ENCODE measurements at places on chromosomes 7 and 10.

DNA sequence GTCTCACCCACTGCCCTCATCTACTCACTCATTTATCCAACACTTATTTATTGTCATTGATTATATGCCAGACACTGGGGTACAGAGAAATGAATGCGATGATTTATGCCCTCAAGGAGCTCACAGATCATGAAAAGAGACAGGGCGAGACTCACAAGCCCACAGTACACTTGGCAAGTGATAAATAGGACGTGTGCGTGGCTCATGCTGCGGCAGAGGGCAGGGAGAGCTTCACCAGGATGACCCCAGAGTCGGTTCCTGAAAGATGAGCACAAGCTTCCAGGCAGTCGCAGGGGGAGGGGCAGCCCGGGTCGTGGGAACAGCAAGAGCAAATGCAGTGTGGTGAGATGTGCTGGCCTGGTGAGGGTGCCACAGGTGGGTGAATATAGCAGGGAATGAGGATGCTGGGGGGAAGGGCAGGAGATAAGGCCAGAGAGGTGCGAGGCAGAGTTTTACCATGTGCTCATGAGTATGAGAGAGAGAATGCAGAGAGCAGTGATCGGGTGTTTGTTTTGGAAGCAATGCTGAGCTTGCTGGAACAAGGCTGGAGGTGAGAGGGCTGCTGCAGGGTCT lies 70.9 kb downstream of the ATXN7L1 start:
- DNase-seq, result no peak

DNA sequence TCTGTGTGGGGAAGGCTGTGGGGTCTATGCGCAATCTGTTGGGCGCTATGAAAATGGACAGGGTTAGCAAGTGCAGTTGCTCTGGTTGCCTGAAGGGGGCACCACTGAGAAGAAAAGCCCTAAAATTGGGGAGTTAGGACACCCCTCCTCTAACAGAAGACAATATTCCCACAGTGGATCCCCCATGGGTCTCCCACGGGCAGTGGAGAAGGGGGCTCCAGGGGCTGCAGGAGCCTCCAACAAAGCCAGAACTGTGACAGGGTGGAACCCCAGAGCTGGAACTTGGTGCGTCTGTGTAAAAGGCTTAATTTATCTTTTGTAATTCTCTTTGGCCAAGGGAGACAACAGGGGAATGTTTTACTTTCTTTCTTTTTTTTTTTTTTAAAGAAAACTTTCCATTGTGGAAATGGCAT lies 12.5 kb upstream of the COL13A1 start:
- DNase-seq, result no peak

DNA sequence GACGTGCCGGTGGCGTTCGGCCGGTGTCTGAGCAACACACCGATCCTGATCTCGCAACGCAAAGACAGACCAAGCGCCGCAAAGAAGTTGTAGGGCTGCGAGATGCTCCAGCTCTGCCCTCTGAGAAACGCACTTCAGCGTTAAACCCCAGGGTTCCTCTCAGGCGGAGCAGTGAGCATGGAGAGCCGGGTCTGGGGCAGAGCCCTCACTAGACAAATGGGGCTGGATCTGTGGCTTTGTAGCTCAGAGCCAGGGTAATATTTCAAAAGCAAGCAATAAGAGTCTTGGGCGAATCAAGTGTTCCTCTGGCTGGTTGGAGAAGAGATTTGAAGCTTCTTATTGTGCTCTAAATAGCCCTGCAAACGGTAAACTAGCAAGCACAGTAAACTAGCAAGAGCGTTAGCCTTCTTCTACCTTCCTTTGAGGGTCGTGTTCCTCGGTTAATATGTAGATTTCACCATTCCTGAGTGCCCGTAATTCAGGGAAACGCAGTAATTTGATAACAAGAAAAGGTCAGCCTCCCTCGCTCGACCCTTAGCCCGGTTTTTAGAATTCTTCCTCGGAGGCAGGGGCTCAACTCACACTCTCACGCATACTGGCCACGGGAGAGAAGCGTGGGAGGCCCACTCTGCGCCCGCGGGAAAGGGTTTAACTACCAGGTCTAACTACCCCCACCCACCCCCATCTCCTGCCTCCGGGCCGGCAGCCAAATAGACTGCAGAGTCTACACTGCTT lies 6.7 kb downstream of the SKAP2 start:
- DNase-seq, result no peak

GRCh38 chr10:132739225-132739613 lies 46.7 kb downstream of the NKX6-2 start:
- DNase-seq, result no peak

GRCh38 chr10:24448351-24448999 lies 239.5 kb downstream of the KIAA1217 start:
- no peak for DNase-seq

DNA sequence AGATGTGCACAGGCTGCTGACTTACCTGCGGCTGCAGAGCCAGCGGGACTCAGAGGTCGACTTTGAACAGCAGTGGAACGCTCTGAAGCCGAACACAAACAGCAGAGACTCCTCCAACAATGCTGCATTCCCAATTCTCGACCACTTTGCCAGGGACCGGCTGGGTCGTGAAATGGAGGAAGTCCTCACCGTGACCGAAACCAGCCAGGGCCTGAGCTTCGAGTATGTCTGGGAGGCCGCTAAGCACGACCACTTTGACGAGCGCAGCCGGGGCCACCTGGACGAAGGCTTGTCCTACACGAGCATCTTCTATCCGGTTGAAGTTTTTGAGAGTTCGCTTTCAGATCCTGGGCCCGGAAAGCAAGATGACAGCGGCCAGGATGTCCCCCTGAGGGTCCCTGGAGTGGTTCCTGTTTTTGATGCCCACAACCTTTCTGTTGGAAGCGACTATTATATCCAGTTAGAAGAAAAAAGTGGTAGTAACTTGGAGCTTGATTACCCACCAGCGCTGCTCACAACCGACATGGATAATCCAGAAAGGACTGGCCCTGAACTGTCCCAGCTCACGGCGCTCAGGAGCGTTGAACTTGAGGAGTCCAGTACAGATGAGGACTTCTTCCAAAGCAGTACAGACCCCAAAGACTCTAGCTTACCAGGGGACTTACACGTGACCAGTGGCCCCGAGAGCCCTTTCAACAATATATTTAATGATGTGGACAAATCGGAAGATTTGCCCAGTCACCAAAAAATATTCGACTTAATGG lies 19.4 kb upstream of the BHLHA15 start:
- no peak for DNase-seq

GRCh38 chr10:63889803-63890202 lies 368.6 kb downstream of the REEP3 start:
- no peak for DNase-seq

GRCh38 chr7:151388007-151388297 lies 21.9 kb downstream of the WDR86 start:
- no peak for DNase-seq

DNA sequence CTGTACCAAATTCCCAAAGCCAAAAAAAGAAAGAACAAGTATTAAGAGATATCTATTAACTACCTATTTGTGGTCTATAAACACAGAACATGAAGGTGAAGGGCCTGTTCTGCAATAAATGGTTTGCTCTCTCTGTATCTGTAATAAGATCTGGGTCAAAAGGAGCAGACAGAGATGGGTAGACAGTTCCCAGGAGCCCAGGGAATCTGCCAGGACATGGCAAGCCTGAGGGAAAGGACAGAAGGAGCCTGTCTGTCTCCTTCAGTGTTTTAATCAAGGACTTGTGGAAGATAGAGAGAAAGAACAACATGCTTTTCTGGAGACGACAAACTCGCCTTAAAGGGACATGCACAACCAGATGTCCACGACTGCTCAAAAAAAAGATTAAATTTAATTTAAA lies 165.7 kb downstream of the ELMO1 start:
- DNase-seq, result no peak

Measured in activated T-cell treated with anti-CD3 and anti-CD28 coated beads for 48 hours (primary cell).